ENCODE measurements at places on chromosomes 6 and 20.

- no peak for DNase-seq
These were observed 44.5 kb downstream of the NCOA7 start for GRCh38 chr6:125835221-125835744.

DNA sequence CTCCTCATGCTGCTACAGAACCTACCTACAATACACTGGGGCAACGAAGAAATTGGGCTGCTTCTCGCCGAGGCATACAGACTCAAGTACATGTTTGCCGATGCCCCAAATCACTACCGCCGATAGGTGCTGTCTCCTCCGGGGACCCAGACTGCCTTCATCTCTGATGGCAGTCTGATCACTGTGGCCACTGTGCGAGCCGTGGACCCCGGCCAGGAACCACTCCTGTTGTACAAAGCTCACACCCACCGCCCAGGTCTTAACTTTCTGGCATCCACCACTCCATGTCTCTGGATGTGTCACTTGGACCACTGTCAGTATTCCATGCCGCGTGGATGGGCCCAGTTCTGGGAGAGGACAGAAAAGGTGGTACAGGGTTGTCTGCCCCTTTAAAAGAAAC, 22.7 kb upstream of the RNF8 start:
- no peak for DNase-seq

- no peak for DNase-seq
These were observed 71.2 kb upstream of the EMILIN3 start for GRCh38 chr20:41437836-41438235.

GRCh38 chr6:140849456-140849855, 1283.3 kb upstream of the GJE1 start:
- DNase-seq = no peak

DNA sequence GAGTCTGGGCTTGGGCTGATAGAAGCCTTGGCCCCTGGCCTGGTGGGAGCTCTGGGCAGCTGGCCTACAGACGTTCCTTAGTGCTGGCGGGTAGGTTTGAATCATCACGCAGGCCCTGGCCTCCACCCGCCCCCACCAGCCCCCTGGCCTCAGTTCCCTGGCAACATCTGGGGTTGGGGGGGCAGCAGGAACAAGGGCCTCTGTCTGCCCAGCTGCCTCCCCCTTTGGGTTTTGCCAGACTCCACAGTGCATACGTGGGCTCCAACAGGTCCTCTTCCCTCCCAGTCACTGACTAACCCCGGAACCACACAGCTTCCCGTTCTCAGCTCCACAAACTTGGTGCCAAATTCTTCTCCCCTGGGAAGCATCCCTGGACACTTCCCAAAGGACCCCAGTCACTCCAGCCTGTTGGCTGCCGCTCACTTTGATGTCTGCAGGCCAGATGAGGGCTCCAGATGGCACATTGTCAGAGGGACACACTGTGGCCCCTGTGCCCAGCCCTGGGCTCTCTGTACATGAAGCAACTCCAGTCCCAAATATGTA, 957 bp upstream of the VEGFA start:
- DNase-seq = no peak

DNA sequence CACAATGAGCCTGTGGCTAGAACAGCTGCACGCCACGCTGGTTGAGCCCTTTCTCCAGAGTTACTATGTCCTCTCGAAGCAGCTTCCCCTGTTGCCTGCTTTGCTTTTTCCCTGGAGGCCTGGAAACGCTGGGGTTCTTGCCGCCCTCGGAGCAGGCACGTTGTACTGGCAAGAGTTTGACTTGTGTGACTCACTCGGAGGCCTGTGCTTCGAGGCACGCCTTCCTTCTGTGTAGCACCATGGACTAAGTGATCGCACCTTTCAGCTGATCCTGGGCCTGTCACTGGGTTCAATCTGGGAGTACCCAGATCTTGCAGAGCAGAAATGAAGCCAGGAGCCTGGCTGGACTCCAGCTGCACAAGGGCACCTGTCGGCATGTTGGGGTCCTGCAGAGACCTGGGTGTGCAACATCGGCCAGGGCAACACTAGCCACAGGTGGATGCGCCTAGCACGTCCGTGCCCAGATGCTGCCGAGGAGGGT, 5.2 kb downstream of the INSM1 start:
- no peak for DNase-seq

DNA sequence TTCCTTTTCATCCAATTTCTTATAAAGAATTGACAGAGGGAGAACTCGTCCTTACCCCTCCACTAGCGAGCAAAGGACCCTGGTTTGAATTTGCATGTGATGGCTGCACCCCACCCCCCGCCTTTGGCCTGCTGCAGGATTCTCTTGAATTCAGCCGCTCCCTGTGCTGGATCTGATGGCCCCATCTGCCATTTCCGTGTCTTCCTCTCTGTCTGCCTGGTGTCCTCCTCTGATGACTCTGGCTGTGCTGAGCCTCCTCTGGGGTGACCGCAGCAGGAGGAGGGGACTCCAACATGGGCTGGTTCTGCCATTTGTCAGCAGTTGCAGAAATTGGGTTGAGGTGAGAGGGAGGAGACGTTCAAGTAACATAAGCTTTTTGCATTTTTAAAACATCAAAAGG, 188.8 kb downstream of the DLL1 start:
- DNase-seq = no peak

All from stimulated activated CD4-positive, alpha-beta T cell treated with anti-CD3 and anti-CD28 coated beads, Interleukin-15, amount 100 ng/mL, for 1 hour (primary cell).